ENCODE measurements at places on chromosomes 16 and 17.
A peak's percentile ranks its signal among the peaks of the same experiment; 100 is the strongest.

DNA sequence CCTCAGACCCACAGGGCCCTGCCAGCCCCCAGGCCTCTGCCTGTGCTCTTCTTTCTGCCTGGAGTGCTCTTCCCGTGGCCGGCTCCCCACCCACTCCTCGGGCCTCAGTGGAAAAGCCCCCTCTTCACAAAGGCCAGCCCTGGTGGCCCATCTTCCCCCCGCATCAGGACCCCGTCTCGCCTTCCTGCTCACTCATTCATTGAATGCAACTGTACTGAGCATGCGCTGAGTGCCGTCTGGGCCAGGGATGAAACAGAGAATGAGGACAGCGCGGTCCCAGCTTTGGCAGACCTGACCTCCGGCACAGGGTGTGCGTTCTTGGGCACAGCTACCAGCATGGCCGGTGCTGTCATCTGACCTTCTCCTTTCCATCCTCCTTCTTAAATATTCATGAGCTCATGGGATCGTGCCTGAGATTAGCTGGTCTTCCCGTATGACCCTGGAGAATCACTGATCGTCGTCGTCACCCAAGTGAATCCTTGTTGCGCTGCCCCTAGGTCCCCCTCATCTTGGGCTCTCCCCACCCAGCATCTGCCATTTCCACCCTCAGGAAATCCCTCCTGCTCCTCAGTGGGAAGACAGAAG lies 16.4 kb upstream of the OSGIN1 start:
- DNase-seq, result no peak

- no peak for DNase-seq
These were observed 1.0 kb downstream of the UTP4 start for GRCh38 chr16:69133373-69133954.

- peak; percentile 61 for DNase-seq
These were observed 18.0 kb downstream of the CCR7 start for GRCh38 chr17:40547079-40547784.

- no peak for DNase-seq
These were observed 99.9 kb downstream of the RPTOR start for GRCh38 chr17:80644536-80644935.

GRCh38 chr17:75032720-75033280 lies 14.0 kb downstream of the ATP5PD start:
- DNase-seq, result no peak

DNA sequence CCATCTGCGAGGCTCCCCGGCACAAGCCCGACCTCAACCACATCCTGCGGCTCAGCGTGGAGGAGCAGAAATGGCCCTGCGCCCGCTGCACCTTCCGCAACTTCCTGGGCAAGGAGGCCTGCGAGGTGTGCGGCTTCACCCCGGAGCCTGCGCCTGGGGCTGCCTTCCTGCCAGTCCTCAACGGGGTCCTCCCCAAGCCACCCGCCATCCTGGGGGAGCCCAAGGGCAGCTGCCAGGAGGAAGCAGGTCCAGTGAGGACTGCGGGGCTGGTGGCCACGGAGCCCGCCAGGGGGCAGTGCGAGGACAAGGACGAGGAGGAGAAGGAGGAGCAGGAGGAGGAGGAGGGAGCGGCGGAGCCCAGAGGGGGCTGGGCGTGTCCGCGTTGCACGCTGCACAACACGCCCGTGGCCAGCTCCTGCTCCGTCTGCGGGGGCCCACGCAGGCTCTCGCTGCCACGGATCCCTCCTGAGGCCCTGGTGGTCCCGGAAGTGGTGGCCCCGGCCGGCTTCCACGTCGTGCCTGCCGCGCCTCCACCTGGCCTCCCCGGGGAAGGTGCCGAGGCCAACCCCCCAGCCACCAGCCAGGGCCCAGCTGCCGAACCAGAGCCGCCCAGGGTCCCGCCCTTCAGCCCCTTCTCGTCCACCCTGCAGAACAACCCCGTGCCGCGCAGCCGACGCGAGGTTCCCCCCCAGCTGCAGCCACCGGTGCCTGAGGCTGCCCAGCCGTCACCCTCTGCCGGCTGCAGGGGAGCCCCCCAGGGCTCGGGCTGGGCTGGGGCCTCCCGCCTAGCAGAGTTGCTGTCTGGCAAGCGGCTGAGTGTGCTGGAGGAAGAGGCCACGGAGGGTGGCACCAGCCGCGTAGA lies 13.1 kb upstream of the PRR35 start:
- DNase-seq, result peak; percentile 61

- no peak for DNase-seq
These were observed 3.0 kb upstream of the VAT1L start for GRCh38 chr16:77785373-77785764.

DNA sequence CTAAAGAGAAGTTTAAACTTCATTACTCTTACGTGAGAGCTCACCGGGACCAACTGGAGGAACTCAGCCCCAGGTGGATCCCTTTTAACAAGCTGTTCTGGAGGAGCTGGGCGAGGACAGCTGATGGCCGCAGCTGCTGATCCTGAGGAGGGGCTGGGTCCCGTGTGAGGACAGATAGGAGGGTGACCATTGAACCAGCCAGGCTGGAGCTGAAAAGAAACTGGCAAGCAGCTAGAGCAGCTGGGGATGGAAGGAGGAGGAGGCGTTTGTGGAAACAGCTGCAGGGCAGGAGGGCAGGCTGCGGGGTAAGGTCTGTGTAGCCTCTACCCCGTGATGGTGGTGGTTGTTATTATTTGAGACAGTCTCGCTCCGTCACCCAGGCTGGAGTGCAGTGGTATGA lies 119.5 kb downstream of the AATF start:
- DNase-seq, result no peak

Data from activated CD4-positive, alpha-beta T cell treated with anti-CD3 and anti-CD28 coated beads, Interleukin-2, amount 50 U/mL, for 48 hours (primary cell).